Left ventricle myocardium inferior (tissue), 1 donor: ENCODE measurements at places on chromosomes 6 and 20. TPM values are rescaled to one million over a fixed set of nuclear protein-coding genes. Genes with fewer than 3 reads are reported as not detected.
A peak's percentile ranks its signal among the peaks of the same experiment; 100 is the strongest.

ANKRD6 gene
- 11.1 TPM for total RNA-seq

DNA sequence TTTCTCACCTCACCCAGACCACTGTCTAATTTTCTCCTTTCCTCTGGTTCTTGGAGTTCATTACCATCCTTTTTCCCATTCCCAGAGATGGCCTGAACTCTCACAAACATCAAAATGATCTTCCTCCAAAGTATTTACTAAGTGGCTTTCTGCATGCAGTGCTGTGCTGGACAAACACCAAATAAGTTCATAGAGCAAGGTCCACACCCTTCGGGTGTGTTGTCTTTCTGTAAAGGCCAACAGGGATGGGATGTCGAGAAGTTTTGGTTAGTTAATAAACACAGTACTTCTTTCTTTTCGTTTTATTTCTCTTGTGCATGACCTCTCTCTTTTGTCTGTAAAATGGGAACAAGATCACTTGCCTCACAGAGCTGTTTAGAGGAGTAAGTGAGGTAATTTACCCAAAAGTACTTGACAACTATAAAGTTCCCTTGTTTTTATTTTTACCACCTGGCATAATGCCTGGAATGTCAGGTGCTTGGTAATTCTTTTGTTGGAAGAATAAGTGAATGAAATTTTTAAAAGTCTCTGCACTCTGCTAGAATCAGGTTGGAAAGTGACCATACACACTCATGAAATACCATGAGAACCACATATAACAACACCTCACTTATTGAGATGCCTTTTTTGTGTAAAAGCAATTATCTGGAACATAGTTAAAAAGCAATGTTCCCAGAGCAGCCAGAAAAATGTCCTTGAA is 22.8 kb upstream of the CCN6 start:
- no peak for DNase-seq

DNA sequence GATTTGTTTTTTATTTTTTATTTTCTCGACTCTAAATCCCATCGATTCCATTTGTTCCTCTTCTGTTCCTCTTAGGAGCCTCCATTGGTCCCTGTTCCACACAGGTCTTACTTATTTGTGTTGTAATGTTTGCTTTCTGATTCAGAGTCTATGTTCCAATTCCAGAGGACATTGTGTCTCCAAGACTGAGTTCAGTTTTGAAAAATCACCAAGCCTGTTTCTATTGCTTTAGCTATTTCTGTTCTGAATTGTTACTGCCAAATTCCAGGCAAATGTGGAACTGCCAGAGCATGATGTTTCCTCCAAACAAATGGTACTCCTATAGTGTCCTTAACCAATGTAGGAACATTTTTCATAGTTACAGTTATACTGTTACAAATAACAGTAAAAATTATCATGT is 270.9 kb upstream of the SPTLC3 start:
- no peak for DNase-seq

GRM1 gene
- total RNA-seq: 6.7 TPM

DNA sequence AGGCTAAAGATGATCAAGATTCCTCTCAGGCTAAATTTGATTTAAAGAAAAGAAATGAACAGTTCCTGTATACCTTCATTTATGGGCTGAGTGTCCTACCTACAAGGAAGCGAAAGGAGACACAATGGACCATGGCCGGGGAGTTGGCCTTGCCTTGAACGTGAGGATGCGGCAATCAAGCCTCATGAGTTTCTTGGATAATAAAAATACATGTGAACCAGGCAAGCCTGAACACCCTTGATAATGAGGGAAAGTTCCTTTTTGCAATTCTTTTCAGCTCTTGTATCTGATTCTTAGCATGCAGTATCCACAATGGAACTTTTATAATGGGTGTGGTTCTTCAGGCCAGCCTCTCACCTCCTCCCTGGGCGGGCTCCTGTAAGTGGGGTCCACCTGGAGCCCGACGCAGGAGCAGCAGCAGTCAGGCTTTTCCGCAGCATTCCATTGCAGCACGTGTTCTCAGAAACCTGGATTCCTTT is 83.8 kb downstream of the RNASET2 start:
- no peak for DNase-seq

- DNase-seq: no peak
These were observed 180.2 kb upstream of the HDAC2 start for GRCh38 chr6:114151064-114151690.

DNA sequence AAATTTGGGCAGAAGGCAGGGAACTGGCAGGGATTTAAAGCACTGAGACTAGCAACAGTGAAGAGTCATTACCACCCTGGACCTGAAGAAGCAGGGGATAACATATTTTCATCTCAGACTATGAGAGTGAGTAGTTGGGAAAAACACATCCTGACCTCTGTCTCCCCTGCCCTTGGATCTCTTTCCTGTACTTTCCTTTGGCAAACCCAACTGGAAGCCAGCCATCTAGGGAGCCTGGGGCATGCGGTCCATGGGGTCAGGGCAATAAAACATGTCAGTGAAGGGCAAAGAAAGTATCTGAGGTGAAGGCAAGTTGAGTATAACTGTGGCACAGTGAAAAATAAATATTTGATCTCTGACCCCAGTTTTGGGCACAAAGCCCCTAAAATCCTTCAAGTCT is 698.2 kb downstream of the DOK5 start:
- DNase-seq: no peak

DNA sequence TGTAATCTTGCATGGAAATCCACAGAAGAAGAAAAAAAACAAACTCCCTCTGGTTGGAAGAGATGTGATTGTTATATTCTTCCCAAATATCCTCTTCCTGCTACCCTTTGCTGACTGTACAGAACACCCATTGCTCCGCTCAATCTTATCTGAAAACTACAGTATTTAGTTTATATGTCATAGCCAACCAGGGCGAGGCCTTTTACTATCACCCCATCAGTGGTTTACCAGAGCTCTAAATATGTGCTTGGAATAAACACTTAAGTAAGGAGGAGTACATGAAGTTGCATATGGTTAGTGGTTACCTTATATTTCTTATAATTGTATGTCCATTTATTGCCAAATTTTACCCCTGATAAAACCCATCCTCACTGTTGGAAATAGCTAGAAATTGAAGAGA is 12.2 kb downstream of the PRL start:
- DNase-seq: no peak

COL9A3 gene
- 2.1 TPM for total RNA-seq

SPEF1 gene
- total RNA-seq: 0.33 TPM

DNA sequence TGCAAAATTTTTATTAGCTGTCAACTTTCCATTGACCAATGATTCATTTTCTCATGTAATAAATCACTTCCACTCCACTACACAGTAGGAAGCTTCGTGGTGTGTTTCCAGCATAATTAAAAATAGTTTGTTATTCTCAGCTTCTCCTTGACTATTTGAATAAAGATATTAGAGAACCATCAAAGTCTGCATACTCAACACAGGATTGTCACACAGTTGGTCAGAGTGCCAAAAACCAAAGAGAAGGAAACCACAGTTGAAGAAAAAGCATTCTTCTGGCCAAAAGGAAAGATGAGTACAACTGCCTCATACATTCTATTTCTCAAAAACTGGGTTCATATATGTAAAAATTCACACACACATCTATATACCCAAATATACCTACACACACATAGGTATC is 455.1 kb upstream of the HSF2 start:
- DNase-seq: no peak

GCNT2 gene
- total RNA-seq: 49.0 TPM

- DNase-seq: peak; percentile 13
These were observed 202.8 kb downstream of the DLL1 start for GRCh38 chr6:170087941-170088581.

LY86 gene
- 1.2 TPM for total RNA-seq

SAMD5 gene
- 0.33 TPM for total RNA-seq

PAK1IP1 gene
- 11.2 TPM for total RNA-seq

LPIN3 gene
- total RNA-seq: 19.9 TPM

SEMG1 gene
- total RNA-seq: not detected

DNA sequence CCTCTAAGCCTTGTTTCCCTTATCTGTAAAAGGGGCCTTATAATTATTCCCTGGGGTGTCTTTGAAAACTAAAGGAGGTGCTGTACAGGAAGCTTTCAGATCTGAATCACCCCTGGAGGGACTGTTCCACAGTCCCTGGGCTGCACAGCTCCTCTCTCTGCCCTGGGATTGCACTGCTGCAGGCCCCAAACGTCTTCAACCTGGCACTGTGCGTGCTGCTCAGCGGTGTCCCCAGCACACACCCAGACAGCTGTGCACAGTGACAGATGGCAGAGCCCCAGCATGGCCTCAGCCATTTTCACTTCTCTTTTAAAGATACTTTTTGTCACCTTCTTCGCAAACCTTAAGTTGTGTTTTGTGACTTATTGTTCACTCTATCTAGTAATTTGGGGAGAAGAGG is 50.7 kb upstream of the INSM1 start:
- no peak for DNase-seq

GRCh38 chr6:41965429-41966213 is 24.0 kb upstream of the CCND3 start:
- DNase-seq: no peak

ZNF831 gene
- total RNA-seq: 0.05 TPM

DNA sequence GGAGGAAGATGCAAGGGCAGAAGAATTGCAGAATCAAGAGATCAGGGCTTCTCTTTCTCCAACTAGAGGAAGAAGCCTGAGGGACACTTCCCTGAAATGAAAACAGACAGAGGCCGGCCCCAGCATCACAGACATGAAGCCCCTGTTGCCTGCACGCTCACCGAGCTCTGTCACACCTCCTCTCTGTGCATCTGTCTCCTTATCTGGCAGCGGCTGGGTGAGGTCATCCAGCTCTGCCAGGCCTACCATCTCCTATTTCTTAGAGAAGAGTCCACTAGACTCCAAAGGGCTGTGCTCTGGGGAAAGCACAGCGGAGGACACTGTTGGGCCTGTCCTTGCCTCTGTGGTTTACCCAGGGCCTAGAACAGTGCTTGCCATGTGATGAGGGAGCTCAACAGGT is 71.9 kb upstream of the MLN start:
- no peak for DNase-seq

DNA sequence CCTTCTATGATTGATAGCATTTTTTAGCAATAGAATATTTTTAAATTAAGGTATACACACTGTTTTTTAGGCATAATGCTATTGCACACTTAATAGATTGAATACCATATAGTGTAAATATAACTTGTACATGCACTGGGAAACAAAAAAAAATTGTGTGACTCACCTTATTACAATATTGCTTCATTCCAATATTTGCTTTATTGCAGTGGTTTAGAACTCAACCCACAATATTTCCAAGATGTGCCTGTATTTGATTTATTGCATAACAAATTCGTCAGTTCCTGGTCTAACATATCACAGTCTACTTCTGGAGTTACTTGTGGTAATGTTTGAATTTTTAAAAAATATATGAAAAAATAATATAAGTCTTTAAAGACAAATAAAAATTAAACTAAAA is 41.9 kb upstream of the DEFB112 start:
- DNase-seq: no peak

GRCh38 chr6:1378065-1379016 is 11.0 kb upstream of the FOXF2 start:
- no peak for DNase-seq

COX4I2 gene
- total RNA-seq: 7.6 TPM

PPIL6 gene
- 3.9 TPM for total RNA-seq

DNA sequence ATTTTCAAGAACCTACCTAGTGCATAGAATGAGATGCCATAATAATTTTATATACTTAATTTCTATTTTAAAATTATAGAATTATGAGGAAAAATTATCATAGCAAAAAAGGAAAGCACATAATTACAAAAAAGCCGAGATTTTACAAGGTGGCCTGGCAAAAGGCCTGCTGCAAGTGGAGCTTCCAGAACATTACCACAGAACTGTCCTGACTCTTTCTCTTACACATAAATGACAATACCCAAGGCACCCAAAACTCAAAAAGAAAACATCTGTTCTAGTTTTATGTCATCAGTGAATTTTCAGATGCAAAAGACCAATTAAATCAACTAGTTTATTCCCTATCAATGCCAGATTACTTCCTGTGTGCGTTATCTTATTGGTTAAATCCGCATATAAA is 74.2 kb downstream of the FILIP1 start:
- peak; percentile 30 for DNase-seq

- no peak for DNase-seq
These were observed 3.7 kb downstream of the FAM162B start for GRCh38 chr6:116761779-116762178.

GRCh38 chr6:152472325-152472724 is 164.8 kb downstream of the SYNE1 start:
- DNase-seq: no peak

PLA2G7 gene
- 0.16 TPM for total RNA-seq

DNAH8 gene
- 0.03 TPM for total RNA-seq
